ENCODE measurements at places on chromosomes 12 and 14. TPM values are rescaled to one million over a fixed set of nuclear protein-coding genes. Genes with fewer than 3 reads are reported as not detected.

DNA sequence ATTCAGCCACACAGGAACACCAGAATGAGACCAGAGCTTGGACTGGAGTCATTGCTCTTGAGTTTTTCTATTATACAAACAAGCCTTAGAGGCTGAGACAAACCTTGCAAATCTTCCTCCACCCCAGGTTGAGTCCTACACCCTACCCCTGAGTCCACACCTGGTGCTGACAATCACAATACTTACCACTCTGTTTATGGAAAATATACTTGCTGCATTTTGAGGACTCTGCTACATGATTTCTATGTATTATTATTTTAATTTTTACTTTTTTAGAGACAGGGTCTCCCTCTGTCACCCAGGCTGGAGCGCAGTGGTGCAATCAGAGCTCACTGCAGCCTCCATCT is 101.4 kb downstream of the EGLN3 start:
- H3K4me3 ChIP-seq, result no peak overlapping the region
- H3K27ac ChIP-seq, result no peak overlapping the region
- no peaks in the 10 kb centered on the region for H3K27me3 ChIP-seq
- H3K4me1 ChIP-seq, result no peaks in the 10 kb centered on the region
- no peaks in the 10 kb centered on the region for H3K36me3 ChIP-seq
- no peak for DNase-seq

The DNAH10 gene
- 5.8 TPM for total RNA-seq

DNA sequence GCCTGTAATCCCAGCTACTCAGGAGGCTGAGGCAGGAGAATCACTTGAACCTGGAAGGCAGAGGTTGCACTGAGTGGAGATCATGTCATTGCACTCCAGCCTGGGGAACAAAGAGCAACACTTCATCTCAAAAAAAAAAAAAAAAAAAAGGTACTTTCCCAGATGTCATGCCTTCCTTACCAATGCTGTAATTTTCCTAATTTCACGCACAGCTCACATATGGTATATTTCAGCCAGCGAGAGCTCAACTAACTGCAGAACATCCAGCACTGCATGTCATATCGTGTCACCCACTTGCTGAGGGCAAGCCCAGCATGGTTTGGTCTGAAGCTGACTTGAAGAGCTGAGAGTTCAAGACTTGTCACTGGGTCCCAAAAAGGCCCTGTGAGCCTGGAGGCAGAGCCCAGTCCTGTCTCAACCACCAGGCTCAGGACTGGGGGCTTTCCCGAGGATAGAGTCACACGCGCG is 29.0 kb downstream of the NFKBIA start:
- H3K4me1 ChIP-seq, result peaks cover 22% of the 10 kb centered on the region
- DNase-seq, result no peak
- no peaks in the 10 kb centered on the region for H3K27me3 ChIP-seq

DNA sequence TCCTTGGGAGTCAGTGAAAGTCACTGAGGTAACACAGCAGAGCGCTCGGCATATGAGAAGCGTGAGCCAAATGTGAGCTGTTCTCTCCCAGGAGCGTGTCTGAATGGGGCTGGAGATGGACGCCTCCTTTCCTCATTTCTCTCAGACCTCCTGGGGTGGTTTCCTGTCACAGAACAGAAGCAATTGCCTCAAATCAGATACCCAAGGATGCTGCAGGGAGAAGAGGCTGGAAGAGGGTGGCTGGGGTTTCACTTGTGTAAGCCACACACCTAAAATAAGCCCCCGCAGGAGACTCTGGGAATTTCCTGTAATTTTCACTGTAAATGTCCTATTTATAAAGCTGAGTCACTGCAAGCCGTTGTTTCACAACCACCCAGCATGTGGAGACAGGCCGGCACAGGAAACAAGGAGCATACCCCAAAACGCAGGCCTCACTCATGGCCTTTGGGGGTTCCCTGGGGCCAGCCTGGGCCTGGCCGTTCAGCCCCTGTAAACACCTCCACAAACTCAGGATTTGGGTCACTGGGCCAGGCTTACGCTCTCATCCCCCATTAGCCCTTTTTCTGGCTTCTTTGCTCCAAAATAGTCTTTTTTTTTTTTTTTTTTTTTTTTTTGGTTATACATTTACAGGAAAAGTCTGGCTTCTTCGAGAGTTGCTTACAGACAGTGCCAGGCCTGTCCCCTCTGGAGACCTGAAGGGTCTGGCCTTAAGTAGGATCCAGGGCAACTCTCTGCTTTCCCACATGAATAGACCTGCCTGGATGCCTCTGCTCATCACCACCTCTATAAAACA is 55.3 kb downstream of the VCPKMT start:
- no peaks in the 10 kb centered on the region for H3K27me3 ChIP-seq
- no peaks in the 10 kb centered on the region for H3K36me3 ChIP-seq
- H3K4me3 ChIP-seq, result no peak overlapping the region
- peak overlapping the region; percentile 82 for H3K27ac ChIP-seq
- peak; percentile 64 for DNase-seq

The IL31 gene
- not detected for total RNA-seq

DNA sequence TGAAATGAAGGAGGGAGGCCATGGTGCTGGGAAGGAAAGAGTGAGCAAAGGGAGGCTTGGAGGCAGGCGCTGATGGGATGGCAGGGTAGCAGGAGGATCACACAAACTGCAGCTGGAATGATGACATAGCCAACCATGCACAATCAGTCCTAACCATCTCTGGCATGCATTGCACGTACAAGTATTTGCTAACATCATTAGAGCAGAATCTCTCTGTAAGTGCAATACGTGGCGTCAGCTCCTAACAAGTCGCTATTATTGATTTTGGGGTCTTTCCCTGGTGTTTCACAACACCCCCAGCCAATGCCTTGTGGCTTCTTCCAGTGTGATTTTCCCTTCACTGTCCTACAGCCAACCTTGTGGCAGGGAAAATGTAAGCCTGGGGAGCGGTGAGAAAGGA is 18.5 kb downstream of the BDKRB1 start:
- H3K36me3 ChIP-seq, result no peaks in the 10 kb centered on the region
- H3K4me1 ChIP-seq, result no peaks in the 10 kb centered on the region
- H3K27ac ChIP-seq, result no peak overlapping the region

GRCh38 chr14:28577711-28578131 is 188.9 kb upstream of the FOXG1 start:
- no peak for DNase-seq
- no peaks in the 10 kb centered on the region for H3K4me1 ChIP-seq
- H3K27ac ChIP-seq, result no peak overlapping the region
- no peak overlapping the region for H3K4me3 ChIP-seq
- no peaks in the 10 kb centered on the region for H3K36me3 ChIP-seq

GRCh38 chr12:102763471-102763870 is 153.6 kb downstream of the PAH start:
- H3K27ac ChIP-seq, result no peak overlapping the region
- no peak overlapping the region for H3K4me3 ChIP-seq
- no peaks in the 10 kb centered on the region for H3K36me3 ChIP-seq
- H3K4me1 ChIP-seq, result no peaks in the 10 kb centered on the region
- H3K27me3 ChIP-seq, result no peaks in the 10 kb centered on the region

GRCh38 chr14:96316087-96316486 is 47.1 kb downstream of the ATG2B start:
- H3K36me3 ChIP-seq, result peaks cover 40% of the 10 kb centered on the region
- H3K27ac ChIP-seq, result no peak overlapping the region
- DNase-seq, result no peak
- no peaks in the 10 kb centered on the region for H3K4me1 ChIP-seq
- H3K27me3 ChIP-seq, result no peaks in the 10 kb centered on the region

DNA sequence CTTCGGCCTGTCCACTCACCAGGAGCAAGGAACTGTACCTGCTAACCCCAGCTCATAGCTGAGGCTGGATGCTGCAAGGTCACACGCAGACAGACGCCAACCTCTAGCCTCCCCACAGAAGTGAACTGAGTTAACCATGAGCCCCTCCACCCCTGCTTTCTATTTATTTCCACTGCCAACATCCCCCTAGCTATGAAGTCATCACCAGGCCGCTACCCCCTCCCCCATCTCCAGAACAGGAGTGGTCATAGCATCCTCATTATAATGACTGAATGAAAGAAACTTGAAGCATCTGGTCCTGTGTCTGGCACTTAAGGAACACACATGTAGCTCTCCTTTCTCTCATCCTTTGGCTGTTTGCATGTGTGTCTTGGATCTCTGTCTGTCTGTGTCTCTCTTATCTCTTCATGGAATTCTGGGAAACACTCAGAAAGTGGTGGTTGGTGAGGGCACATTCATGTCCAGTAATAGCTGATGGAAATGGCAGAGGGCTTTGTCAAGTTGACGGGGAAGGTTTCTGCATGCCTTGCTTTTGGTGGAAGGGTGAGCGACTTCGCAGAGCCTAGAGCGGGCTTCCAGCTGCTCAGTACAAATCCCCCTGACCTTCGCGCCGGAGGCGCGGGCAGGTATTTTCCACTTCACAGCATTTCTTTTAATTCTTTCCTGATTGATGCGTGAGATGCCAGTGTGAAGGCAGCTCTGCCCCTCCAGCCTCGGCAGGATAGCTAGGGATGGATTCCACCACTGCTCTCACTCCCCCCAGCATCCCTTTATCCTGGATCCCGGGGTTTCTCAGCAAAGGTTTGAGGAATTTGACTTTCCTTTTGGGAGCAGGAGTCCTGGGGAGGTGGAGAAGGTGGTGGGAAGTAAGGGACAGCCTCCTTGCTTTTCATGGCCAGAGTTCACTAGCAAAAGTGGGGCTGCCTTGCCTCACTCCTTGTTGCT is 198.2 kb downstream of the CHST11 start:
- H3K36me3 ChIP-seq, result no peaks in the 10 kb centered on the region
- no peak for DNase-seq
- no peak overlapping the region for H3K4me3 ChIP-seq
- H3K27ac ChIP-seq, result no peak overlapping the region
- H3K4me1 ChIP-seq, result peaks cover 10% of the 10 kb centered on the region
- no peaks in the 10 kb centered on the region for H3K27me3 ChIP-seq

The PGF gene
- 6.3 TPM for total RNA-seq

DNA sequence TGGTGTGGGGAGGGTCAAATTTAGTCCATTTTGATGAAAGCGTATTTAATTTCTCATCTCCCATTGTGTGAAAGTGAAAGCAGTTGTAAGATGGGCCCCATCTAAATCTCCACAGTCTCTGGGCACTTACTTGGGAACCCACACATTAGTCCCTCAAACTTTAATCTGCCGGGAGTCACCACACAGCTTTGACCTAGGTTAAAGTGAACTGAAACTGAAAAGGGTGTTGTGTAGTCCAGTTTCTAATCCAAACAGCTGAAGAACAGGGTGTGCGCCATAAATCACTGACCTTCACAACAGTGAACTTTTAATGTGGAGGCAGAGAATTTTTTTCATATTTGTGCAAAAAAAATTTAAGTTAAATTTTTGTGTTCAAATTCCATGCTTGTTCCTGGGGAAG is 48.4 kb upstream of the PTPRO start:
- H3K27ac ChIP-seq, result no peak overlapping the region
- no peak for DNase-seq
- H3K27me3 ChIP-seq, result no peaks in the 10 kb centered on the region
- peaks cover 21% of the 10 kb centered on the region for H3K4me1 ChIP-seq
- no peaks in the 10 kb centered on the region for H3K36me3 ChIP-seq
- no peak overlapping the region for H3K4me3 ChIP-seq

- H3K4me1 ChIP-seq, result no peaks in the 10 kb centered on the region
- no peaks in the 10 kb centered on the region for H3K36me3 ChIP-seq
- no peak for DNase-seq
Measured at GRCh38 chr14:99996951-99997571, 68.2 kb upstream of the EVL start.

DNA sequence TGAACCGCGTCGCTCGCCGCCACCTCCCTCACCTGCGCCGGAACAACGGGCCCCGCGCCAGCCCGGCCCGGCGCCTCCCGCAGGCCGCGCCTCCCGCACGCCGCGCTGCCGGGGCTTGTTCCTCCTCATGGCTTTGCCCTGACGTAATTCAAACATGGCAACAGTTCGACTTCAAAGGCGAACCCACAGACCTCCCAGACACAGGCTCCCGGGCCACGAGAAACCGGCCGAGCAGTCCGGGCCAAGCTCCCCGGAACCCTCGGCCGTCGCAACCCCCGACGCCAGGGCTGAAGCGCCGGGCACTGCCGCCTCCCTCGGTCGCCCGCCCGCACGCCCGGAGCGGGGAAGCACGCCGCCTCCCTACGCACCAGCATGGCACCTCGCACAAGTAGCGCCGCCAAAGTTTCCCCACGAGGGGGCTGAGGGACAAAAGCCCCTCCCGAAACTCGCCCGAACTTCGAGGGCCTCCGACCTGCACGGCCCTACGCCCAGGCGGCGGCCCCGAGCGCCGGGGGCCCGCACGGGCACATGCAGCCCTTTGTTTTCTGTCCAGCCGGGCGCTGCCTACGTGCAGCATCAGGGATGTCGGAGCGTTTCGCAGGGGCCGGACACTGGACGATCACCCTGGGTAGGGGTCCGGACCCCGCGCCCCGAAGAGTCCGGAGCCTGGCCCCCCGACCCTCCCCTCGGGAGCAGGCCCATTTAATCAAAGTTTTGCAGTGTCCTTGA is 1.7 kb downstream of the SINHCAF start:
- H3K4me1 ChIP-seq, result peaks cover 20% of the 10 kb centered on the region
- no peaks in the 10 kb centered on the region for H3K36me3 ChIP-seq
- H3K27me3 ChIP-seq, result no peaks in the 10 kb centered on the region

- DNase-seq, result no peak
- no peak overlapping the region for H3K27ac ChIP-seq
Measured at GRCh38 chr12:79203058-79203647, 338.6 kb downstream of the SYT1 start.

GRCh38 chr14:75049731-75050201 is 1.5 kb downstream of the MLH3 start:
- H3K27ac ChIP-seq, result peak overlapping the region; percentile 92
- peak overlapping the region; percentile 61 for H3K4me3 ChIP-seq
- H3K27me3 ChIP-seq, result no peaks in the 10 kb centered on the region
- DNase-seq, result no peak
- H3K4me1 ChIP-seq, result peaks cover 20% of the 10 kb centered on the region
- peaks cover 6% of the 10 kb centered on the region for H3K36me3 ChIP-seq

The BEGAIN gene
- total RNA-seq, result 1.3 TPM

- H3K4me1 ChIP-seq, result peaks cover 59% of the 10 kb centered on the region
- no peaks in the 10 kb centered on the region for H3K27me3 ChIP-seq
- H3K36me3 ChIP-seq, result peaks cover 37% of the 10 kb centered on the region
Measured at GRCh38 chr12:124496584-124496983, 70.8 kb downstream of the NCOR2 start.

GRCh38 chr14:64109819-64110554 is 184.2 kb downstream of the ESR2 start:
- H3K36me3 ChIP-seq, result peaks cover 12% of the 10 kb centered on the region
- H3K27me3 ChIP-seq, result no peaks in the 10 kb centered on the region
- no peak overlapping the region for H3K4me3 ChIP-seq

- no peak overlapping the region for H3K4me3 ChIP-seq
- no peaks in the 10 kb centered on the region for H3K27me3 ChIP-seq
- H3K4me1 ChIP-seq, result no peaks in the 10 kb centered on the region
- DNase-seq, result no peak
- H3K36me3 ChIP-seq, result no peaks in the 10 kb centered on the region
- H3K27ac ChIP-seq, result no peak overlapping the region
Measured at GRCh38 chr14:23931721-23932289, 21.8 kb upstream of the DHRS4 start.
